ENCODE measurements at places on chromosomes 1 and 21.

DNA sequence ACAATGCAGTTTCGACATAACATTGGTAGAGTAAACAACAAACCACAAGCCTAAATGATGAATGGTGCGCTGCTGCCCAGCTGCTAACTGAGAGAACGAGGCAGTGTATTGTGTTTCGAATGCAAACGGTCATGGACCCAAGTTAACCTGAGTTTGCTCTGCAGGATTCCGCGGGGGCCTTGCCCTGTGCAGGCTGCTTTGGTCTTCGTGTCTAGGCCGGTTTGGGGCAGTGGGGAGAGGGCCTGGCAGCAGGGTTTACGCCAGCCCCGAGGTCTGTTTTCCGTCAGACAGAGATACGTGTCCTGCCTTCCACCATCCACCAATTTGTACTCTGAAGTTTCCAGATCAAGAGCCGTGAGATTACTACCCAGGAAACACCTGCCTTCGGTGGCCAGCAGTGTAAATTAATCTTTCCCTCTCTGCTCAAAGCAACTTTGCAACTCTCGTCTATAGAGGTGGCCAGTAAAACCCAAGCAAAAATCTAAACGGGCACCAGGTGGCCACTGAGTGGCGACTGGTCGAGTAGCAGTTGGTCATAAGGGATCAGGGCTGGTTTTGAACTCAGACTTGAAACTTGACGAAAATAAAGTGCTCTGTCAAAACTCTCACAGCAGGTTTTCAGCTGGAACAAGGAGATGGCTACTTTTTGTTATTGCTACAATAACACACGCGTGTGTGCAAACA is 6.3 kb upstream of the PRDM15 start:
- no peak for DNase-seq

DNA sequence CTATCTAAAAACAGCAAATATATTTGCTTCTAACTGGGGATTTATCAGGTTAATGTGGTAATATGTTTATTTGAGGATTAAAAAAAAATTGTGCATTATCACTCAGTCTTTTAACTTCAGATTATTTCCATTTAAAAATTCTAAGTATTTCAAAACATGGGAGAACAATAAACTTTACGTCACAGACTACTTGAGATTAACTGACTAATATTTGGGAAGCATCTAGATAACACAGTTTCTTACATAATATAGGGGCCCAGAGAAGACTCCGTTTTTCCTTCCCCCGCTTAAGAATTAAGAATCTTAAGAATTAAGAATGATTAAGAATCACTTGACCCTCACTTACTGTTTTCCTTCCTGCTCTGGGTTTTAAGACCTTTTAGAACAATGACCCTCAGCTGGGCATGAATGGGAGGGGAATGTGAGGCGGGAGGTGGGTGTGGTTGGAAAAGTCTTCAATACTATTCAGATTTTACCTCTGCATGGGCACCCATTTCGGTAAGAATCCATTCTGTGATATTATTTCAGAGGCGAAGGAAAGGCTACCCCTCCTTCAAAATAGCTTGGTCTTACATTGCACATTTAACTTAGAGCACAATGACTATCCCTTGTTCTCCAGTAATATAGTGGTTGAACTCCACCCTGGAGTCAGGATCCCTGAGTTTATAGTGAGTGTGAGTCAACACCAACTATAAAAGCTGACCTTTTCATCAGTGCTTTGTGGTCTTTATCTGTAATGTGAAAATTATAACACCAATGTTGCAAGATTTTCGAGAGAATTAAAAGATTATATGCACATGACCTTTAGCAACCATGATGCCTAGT is 821.3 kb downstream of the USP25 start:
- no peak for DNase-seq

GRCh38 chr1:174883409-174883808 is 116.3 kb upstream of the CACYBP start:
- no peak for DNase-seq

DNA sequence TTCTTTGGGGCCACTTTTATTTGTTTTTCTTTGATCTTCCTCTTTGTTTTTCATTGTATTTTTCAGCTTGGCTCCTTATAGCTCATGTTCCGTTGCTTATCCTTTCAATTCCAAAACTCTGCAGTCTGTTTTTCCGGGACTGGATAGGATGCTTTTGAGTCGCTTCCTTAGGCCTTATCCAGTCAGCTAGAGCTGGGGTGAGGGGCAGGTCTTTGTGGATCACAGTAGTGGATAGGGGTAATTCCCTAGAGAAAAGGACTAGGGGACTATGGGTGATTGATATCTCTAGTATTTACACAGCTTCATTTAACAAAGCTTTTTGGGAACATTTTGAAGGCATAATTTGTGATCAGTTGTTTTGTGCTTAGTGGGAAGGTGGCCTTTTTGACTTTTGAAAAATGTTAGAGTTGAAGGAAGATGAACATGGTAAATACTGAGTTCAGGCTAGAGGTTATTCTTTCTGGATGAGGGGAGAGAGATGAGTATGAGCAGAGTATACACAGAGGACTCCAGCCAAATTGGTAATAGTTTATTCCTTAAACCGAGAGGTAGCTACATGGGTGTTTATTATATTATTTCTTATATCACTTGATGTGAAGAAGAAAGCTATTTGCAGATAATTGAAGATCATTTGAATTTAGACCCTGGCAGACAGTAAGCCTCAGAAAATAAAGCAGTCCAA is 22.5 kb downstream of the CEP350 start:
- DNase-seq: no peak

GRCh38 chr1:172898866-172899265 is 151.9 kb downstream of the TNFSF18 start:
- no peak for DNase-seq

DNA sequence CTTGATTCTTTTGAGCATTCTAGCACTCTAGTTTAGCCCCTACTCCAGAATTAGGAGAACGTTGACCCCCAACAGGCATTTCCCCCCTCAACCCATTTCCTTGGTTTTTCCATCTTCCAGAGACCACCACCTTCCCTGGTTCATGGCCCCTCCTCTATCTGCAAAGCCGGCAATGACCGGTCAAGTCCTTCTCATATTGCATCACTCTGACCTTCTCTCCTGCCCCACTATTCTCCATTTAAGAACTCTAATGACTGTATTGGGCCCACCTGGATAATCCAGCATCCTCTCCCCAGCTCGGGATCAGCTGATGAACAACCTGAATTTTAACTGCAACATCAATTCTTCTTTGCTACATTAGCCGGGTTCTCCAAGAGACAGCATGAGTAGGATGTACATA is 437.4 kb downstream of the NPHP4 start:
- no peak for DNase-seq
